ENCODE measurements at places on chromosomes 11 and 22. TPM values are rescaled to one million over a fixed set of nuclear protein-coding genes. Genes with fewer than 3 reads are reported as not detected.

DNA sequence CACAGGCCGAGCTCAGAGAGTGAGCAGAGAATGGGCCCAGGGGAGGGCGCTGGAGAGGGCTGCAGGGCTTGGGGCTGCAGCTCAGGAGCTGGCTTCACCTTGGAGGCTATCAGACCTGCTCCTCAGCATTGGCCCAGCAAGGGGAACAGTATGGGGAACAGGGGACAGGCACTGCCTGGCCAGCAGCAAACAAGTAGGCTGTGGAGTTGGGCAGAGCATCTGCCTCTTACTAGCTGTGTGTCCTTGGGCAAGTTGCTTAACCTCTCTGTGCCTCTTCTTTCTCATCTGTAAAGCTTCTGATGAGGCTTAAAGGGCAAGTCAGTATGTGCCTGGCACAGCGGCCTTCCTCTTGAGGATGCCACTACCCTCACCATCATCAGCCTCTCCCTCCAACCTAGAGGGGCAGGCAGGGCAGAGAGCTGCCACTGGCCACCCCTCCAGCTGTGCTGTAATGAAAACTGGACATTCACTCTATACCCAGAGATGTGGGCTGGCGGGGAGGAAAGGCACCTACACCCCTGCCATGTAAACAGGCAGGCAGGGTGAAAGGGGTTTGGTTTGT is 7.5 kb upstream of the CDKN1C start:
- DNase-seq, result no peak

DNA sequence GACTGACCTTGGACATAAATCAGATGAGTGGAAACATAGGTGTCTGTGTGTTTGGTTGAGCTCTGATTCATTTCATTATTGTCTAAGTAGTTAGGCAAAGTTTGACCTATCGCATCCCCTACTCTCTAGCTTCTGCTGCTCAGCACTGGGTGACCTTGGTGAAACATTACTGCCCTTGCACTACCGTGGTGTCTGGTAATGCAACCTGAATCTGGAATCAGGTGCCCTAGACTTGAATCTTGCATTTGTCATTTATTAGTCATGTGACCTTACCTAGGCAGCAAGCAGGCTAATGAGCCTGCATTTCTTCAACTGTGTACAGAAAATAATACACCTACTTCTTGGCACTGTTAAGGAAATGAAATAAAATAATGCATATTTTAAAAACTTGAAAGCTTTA is 242.3 kb upstream of the BLID start:
- DNase-seq, result no peak

DNA sequence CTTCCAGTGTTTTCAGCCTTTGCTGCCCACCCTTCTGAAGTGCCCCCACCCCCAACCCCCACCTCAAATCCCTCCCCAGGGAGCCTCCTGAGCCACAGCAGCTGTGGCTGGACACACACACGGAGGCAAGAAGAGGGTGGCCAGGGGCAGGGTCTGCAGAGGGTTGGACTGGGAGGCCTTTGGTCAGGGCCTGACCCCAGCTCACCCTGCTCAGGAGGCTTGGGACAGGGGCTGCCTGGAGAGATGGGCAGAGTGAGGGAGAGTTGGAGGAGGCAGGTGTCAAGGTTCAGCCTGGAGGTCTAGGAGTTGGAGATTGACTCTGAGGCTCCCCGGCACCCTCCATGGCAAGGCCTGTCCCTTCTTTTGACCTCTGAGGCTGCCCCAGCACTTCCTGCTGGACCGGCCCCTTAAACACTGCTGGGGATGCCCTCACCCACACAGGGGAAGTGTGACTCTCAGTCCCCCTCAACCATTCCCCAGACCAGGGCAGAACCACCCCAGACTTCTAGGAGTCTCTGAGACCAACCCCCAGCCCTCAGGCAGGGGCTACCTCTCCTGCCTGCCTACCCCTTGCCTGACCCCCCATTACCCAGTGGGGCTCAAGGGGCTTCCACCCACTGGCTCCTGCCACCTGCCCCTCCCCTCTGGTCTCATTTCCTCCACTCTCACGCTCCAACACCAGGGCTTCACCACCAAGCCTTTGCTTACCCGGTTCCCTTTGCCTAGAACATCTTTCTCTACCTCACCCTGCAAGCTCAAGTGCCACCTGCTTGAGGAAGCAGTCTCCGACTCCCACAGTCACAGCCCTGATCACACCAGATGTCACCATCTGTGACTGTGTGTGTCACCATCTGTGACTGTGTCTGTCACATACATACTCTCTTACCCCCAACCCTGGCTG is 8.6 kb downstream of the ARAP1 start:
- DNase-seq, result no peak

- DNase-seq, result no peak
Observed at GRCh38 chr11:43267856-43268580, 43.8 kb upstream of the API5 start.

GRCh38 chr11:19953909-19954308 is 206.4 kb downstream of the DBX1 start:
- DNase-seq, result no peak

DNA sequence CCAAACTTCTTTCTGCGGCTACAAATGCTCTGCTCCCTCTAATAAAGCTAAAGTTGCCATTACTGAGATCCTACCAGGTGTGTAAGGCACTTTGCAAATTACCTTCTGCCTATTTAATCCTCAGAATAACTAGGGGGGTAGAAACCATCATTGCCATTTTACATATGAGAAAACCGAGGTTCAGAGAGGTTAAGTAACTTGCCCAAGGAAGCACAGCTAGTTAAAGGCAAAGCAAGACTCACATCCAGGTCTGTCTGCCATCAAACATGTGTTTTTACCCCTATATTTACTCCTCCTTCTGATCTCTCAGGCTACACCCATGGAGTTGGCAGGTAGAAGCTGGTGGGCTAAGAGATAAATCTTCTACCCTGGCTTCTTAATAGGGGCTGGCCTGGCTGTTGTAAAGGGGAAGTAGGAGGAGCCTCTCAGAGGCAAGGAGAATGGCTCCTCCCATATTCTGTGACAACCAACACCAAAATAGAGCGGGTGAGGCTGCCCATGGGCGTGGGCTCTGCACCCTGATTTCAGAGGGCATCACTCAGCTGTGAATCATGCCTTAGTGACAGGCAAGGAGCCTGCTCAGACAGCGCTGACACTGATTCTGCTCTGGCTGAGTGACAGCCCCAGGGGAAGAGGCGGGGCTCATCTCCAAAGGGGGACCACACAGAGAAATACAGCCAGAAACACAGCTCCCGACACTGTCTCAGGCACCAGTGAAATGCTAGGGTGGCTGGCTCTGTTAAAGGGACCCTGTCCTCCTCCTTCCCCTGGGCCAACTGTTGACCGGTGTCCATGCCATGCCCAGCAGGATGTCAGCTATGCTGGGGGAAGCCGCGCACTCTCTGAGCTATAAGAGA is 106.8 kb downstream of the ABTB2 start:
- no peak for DNase-seq

- peak; percentile 88 for DNase-seq
Observed at GRCh38 chr22:11598492-11599440, 3929.2 kb upstream of the OR11H1 start.

- DNase-seq, result no peak
Observed at GRCh38 chr22:45073064-45073463, 63.3 kb upstream of the PHF21B start.

DNA sequence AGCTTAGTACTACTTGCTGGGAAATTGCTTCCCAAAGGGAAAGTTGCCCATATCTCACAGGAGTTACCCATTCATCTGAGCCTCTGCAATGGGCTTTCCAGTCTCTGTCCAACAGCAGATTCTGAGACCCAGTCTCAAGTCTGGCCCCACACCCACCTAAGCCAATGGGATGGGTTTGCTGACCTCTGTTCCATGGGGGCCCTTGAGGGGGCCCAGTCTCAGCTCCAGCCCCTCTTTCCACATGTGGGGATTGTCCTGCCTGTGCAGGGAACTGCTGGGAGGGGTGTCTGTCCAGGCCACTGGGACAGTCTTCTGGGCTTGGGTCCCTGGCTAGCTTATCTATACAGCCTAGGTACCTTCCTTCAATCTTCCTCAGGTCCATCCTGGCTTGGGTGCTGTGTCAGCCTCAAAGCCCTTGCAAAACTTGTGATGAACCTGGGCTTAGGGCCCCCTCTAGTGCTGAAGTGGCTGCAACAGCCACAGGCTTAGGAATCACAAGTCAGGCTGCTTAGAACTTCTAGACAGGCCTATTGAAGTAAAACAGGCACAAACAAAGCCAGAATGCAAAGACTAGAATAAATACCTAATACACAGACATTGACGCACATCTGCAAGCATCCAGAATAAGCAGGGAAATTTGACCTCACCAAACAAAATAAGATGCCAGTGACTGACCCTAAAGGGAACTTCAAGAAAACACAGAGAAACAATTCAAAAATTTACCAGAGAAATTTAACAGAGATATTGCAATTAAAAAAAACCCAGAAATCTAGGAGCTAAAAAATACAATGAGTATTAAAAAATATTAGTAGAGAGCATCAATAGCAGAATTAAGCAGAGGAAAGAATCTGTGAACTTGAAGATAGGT is 11.7 kb upstream of the PATL1 start:
- no peak for DNase-seq

DNA sequence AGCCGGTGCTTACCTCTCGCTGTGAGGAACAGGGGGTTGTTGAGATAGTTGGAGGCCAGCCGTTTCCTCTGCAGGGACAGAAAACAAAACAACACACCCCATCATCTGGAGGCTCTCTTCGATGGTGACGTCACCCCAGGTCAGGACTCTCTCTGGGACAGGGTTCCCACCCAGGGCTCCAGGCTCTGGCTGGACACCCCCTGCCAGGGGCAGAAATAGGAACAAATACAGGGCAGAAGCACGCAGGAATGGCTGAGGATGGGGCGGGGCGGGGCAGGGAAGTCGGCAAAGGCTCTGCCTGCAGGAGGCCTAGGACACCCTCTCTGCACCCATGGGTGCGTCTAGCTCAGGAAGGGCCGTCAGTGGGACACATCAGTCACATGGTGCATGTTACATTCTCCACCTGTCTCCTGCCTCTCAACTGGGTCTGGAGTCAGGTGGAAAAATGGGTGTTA is 118.5 kb downstream of the PHF21B start:
- no peak for DNase-seq

DNA sequence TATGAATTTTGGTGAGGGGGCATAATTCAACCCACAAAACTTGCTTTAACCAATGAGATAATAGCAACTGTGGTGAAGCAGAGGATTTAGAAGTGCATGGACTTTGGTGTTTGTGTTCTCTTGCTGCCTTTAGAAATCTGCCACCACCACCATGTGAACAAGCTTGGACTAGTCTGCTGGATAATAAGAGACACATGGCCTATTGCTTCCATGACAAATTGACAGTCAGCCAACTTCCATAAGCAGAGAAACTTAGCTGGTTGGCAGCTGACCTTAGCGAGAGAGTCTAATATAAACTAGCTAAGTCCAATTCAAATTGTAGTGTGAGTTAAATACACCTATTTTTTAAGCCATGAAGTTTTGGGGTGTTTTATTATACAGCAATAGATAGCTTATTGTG is 482.1 kb upstream of the ANO5 start:
- DNase-seq, result no peak

DNA sequence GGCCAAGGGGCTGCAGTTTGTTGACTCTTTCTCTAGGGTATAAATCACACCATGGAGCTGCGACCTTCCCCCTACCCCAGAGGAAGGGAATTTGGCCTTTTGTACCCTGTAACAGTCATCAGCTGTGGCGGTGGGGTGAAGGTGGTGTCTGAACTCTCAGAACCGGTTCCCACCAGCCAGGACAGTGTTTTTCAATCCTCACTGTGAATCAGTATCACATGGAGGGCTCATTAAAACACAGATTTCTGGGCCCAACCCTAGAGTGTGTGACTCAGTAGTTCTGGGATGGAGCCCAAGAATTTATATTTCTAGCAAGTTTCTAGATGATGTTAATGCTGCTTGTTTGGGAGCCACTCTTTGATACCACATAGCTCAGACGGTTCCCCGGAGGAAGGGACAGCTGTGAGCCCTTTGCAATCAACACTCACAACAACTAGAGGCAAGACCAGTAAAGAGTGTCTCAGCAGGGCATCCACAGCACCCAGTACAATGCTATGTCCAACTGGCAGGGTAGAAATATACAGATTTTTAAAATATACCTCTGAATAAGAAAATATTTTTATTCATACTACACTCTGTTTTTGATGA is 43.9 kb upstream of the FAT3 start:
- no peak for DNase-seq

GRCh38 chr11:76153571-76153923 is 52.8 kb downstream of the WNT11 start:
- no peak for DNase-seq

DNA sequence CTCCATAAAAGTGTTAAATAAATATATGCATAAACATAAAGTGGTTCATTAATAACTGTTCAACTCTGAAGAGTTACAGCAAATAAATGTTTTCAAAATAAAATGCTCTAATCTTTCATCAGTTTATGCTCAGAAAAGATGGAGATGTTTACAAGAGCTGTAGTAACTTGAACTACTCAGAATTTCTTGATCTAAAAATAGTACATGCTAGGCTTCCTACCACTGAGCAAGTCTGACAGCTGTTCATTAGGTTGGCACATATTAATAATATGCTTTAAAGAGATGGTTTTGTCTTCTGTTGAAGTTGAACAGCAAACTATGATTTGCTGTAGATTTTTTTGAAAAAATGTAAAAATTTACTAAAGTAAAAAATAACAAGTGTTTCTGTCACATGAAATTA is 10.8 kb upstream of the SLN start:
- no peak for DNase-seq

DNA sequence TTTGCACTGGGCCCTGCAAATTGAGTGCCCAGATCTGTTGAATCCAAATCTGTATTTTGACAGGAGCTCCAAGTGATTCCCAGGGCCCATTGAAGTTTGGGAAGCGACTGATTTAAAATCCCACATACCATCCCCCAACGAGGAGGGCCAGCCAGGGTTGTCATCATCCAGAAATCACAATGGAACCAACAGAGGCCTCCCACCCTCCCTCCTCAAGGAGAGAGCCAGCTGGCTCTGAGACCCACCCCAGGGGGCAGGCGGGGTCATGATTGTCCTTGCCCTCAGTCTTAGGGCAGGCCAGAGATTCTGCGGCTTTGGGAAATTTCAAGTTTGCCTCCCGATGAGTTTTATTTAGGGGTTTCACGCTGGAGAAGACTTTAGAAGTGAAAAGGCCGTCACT is 358.2 kb downstream of the MN1 start:
- no peak for DNase-seq

- no peak for DNase-seq
Observed at GRCh38 chr22:18044548-18045271, 20.3 kb upstream of the MICAL3 start.

GRCh38 chr11:118612378-118612777 is 5.0 kb downstream of the PHLDB1 start:
- DNase-seq, result no peak

DNA sequence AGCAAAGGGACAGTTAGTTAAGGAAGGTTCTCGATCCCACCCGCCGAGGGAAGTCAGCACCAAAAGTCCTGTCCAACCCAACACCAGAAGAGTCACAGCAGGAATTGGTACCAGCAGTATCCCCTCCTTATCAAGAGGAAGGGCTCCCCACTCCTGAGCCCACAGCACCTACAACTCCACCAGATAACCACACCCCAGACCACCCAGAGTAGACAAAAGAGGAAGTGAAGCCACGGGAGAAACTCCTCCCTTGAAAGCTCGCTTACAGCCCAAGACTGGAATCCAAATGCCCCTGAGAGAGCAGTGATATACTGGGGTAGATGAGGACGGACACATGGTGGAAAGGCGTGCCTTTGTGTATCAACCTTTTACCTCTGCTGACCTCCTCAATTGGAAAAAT is 7.3 kb upstream of the CD5 start:
- DNase-seq, result no peak

The C11orf52 gene
- 3.3 TPM for total RNA-seq

The KRTAP5-9 gene
- total RNA-seq, result not detected

The KDM4D gene
- 0.46 TPM for total RNA-seq

The HBG2 gene
- not detected for total RNA-seq

The OR51E2 gene
- total RNA-seq, result 0.33 TPM

The TMEM126B gene
- total RNA-seq, result 25.4 TPM

The KRTAP5-1 gene
- total RNA-seq, result not detected

The GSTT2 gene
- 1.5 TPM for total RNA-seq

The SCN4B gene
- 8.4 TPM for total RNA-seq

The PHLDA2 gene
- total RNA-seq, result 2.3 TPM

All from esophagus muscularis mucosa (tissue), 4 donors.